Lung (tissue), 17 donors: ENCODE measurements at places on chromosomes 2 and 18. TPM values are rescaled to one million over a fixed set of nuclear protein-coding genes. Genes with fewer than 3 reads are reported as not detected.

Gene COL6A3
- 548 TPM for total RNA-seq

Gene ACMSD
- 0.12 TPM for total RNA-seq

Gene C2orf80
- total RNA-seq: not detected

Gene FBXO15
- total RNA-seq: 4.1 TPM

Gene CHCHD5
- 3.0 TPM for total RNA-seq

Gene CPLX4
- not detected for total RNA-seq

Gene SNTG2
- 1.8 TPM for total RNA-seq

Gene SERPINB4
- 0.34 TPM for total RNA-seq

Gene CSRNP3
- total RNA-seq: 8.7 TPM

Gene DOCK10
- total RNA-seq: 39.8 TPM

Gene XIRP2
- total RNA-seq: not detected

Gene KATNAL2
- total RNA-seq: 8.0 TPM

Gene G6PC2
- not detected for total RNA-seq

Gene DSG3
- total RNA-seq: 0.03 TPM

Gene RFTN2
- total RNA-seq: 3.2 TPM

Gene SNED1
- total RNA-seq: 74.6 TPM

Gene TUBA3E
- not detected for total RNA-seq

Gene STAT4
- total RNA-seq: 4.6 TPM

Gene MPP4
- total RNA-seq: not detected

Gene APOB
- total RNA-seq: 0.28 TPM

Gene ICOS
- 3.1 TPM for total RNA-seq
